ENCODE measurements at places on chromosomes 6 and 20. TPM values are rescaled to one million over a fixed set of nuclear protein-coding genes. Genes with fewer than 3 reads are reported as not detected.

DNPH1 gene
- 54.0 TPM for total RNA-seq

ASIP gene
- not detected for total RNA-seq

CCN2 gene
- total RNA-seq = not detected

EYA2 gene
- not detected for total RNA-seq

C20orf204 gene
- 19.0 TPM for total RNA-seq

RIPOR3 gene
- total RNA-seq = not detected

SIRPB2 gene
- not detected for total RNA-seq

MED20 gene
- total RNA-seq = 21.9 TPM
